ENCODE measurements at places on chromosomes 6 and 20.
A peak's percentile ranks its signal among the peaks of the same experiment; 100 is the strongest.

DNA sequence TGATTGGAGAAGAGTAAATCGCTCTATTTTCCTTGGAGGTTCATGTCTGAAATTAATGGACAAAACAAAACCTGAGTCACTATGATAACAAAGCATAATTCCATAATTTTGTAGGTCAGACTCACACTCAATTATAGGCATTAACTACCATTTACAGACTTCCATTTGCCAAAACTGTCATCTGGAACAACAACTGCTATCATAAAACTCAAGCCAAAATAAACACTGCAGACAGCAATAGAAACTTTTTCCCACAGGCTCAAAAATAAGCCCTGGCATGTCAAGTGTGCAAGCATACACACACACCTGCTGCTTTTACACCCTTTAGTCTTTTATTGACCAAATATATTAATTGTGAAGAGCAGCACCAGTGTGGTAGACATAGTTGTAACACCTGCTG is 7.1 kb downstream of the MRPS10 start:
- no peak for DNase-seq

- DNase-seq = no peak
Measured at GRCh38 chr20:5557123-5557522, 193.1 kb upstream of the SHLD1 start.

GRCh38 chr6:87670707-87671106 is 31.3 kb downstream of the AKIRIN2 start:
- DNase-seq = no peak

DNA sequence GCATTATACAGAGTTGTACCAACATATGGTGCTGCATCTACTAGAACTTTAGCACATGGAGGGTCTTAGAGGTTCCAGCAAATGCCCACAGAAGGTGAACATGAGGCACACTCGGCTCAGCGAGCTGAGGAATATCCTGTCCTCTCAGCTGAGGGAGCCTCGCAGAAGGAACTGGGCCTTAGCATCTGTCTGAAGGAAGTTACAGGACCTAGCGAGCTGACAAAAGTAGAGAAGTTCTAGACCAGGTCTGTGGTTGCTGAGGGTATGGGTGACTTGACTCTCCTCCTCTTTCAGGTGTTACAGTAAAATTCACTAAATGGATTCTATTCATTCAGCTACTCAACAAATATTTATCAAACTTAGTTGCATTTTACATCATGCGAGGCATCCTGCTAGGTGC is 157.2 kb downstream of the ZDHHC14 start:
- DNase-seq = no peak

GRCh38 chr20:62814060-62814708 is 2.7 kb upstream of the COL9A3 start:
- no peak for DNase-seq

- no peak for DNase-seq
Measured at GRCh38 chr6:38266921-38267354, 372.8 kb downstream of the BTBD9 start.

DNA sequence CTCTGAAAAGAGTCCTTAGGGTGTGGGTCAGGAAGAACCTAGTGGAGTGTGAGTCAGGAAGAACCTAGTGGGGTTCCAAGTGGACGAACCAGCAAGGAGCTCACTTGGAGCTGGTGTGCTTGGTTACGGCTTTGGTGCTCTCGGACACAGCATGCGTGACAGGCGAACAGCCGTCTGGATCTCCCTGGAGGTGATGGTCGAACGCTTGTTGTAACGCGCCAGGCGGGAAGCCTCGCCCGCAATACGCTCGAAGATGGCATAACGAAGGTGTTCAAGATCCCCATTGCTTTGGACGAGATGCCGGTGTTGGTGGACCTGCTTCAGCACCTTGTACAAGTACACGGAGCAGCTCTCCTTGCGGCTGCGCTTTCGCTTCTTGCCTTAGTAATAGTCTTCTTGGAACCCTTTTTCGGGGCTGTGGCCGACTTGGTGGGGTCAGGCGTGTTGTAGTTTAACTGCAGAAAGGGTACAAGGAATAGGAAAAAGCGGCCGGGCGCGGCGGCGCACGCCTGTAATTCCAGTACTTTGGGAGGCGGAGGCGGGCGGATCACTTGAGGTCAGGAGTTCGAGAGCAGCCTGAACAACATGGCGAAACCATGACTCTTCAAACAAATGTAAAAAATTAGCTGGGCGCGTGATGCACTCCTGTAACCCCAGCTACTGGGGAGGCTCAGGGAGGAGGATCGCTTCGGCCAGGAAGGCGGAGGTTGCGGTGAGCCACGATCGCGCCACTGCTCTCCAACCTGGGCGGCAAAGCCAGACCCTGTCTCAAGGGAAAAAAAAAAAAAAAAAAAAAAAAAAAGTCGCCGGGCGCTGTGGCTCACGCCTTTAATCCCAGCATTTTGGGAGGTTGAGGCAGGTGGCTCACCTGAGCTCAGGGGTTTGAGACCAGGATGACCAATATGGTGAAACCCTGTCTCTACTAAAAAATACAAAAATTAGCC is 48.0 kb downstream of the OR2B2 start:
- DNase-seq = peak; percentile 65

DNA sequence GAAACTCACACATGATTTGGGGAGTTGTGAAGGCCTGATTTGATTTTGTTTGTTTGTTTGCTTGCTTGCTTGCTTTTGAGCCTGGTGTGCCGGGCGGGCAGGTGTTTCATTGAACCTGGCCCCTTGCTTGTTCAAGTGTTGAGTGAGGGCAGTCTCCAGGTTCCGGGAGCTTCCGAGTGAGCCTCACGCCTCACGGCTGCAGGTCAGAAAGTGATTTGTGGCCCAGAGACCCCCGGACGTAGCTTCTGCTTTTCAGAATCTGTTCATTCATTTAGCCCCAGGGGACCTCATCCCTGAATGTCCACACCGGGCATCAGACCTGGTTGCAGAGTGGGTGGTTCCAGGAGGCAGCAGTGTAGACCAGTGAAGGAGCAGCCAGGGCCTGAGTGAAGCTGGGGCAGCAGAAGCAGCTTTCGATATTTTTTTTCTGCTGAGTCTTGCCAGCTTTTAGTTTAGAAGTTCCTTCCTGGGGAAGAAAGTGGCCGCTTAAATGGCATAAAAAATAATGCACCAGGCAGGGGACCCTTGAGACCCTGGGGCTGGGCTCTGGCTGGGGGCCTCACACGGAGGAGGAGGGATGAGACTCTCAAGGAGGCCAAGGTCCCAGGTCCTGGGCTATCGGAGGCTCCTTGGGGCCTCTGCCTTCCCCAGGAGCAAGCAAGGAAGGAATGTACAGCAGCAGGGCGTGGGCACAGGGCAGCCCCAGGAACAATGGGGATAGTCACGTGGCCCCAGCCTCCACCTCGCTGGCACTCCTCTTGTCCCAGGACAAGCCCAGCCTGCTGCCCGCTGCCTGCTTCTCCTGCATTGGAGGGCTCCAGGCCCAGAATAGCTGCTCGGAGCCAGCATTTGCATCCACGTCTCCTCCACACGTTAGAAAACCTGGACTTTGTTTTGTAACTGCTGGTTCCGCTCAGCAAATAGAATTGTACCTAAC is 89.2 kb upstream of the BHLHE23 start:
- peak; percentile 29 for DNase-seq

- DNase-seq = peak; percentile 54
Measured at GRCh38 chr20:61762167-61762710, 303.4 kb downstream of the TAF4 start.

DNA sequence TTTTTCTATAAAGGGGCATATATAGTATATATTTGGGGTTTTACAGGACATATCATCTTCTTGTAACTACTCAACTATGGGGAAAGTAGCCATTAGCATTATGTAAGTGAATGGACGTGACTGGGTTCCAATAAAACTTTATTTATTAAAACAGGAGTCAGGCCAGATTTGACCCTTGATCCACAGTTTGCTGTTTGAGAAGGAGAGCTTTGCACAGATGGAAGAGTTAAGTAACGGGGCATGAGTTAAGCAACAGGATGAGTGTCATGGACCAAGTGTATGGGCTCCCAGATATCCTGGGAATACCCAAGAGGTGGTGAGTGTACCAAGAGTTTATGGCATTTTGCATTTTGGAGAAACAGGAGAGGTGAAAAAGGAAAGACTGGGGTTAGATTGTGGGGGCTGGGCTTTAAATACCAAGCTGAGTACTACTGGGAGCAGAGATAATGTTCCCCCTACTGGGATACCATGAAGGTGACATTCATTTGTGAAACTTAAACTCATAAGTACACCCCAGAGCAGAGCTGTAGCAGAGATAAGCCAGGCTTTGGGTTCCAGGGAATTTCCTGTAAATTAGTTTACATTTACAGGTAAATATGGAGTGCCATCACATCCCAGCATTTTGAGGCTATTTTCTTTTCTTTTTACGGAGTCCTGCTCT is 18.5 kb upstream of the SCUBE3 start:
- DNase-seq = no peak

DNA sequence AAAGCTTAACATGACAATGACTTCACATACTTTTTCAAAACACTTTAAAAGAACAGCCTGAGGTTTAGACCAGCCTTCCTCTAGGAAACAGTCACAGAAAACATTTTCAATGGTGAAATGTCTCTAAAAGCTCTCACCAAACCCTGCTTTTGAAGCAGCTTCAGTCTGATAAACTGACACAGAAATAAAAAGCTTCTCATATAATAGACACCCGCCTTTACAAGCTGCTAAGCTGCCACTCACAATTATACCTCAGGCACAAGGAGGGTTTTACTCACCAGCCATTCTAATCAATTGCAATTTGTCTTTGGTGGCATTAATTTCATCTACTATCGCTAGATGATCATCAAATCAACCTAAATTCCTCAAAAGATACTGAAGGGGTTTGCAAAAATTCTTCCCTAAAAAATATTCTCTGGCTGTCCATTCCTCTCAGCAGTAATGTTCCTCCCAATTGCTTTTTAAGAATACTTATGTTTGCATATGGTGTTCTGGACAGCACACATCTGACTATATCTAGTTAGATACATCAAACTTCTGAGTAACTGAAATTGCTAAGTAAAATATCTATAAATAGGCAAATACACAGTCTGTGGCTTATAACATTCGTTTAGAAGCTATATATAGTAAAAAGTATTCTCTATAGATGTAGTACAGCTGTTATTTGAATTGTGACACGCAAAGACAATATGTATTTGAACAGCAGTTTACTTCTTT is 29.4 kb downstream of the KIF13A start:
- DNase-seq = no peak

GRCh38 chr6:24933868-24934401 is 1.8 kb downstream of the RIPOR2 start:
- no peak for DNase-seq

DNA sequence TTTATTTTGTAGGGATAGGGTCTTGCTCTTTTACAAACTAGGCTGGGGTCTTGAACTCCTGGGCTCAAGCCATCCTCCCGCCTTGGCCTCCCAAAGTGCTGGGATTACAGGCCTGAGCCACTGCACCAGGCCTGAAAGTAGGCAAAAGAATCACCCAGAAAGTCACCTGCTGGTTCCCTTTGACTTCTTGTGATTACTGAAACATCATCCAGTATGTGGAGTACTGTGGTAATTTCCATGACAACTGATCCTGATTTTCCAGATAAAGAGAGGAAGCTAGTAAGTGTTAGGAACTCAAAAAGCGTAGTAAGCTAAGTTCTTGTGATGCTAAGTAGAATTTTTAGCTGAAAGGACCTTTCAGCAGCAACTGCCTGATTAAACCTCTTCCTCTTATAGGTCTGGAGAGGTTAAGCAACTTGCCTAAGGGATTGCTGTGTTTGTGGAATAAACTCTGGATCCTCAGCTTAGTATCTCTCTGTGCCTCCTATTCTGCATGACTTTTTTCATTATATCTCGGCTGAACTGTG is 16.8 kb downstream of the RALY start:
- DNase-seq = no peak

DNA sequence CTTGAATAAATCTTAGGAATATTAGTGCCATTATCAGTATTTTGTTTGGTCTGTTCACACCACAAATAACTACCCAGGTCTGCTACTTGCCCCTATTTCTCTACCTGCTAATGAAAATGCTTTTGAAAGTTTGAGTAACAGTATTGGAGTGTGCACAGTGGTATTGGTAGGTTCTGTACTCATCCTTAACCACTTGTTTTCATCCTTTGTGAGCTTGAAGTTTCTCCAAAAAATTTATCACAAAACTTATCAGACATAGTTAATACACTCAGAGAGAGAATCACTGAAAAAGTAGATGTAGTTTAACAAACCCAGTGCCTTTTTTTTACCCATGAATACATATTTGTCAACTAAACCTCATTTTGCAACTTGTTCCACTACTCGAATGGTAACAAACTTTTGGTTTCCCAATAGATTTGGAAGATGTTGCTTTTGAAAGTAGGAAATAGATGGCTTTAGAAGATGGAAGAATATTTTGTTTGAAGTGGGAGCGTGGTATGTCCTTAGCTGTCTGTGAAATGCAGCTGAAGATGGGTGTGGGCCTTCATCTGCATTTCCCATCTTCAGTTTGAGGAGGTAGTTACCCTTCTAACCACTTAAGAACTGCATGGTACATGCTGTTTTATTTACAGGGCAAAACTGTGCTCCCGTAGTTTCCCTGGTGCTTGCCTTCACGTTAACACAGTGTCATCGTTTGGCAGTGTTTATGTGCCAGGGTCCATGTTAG is 9.0 kb downstream of the PTPN1 start:
- no peak for DNase-seq

- DNase-seq = no peak
Measured at GRCh38 chr6:140609956-140610355, 1235.5 kb upstream of the CITED2 start.

DNA sequence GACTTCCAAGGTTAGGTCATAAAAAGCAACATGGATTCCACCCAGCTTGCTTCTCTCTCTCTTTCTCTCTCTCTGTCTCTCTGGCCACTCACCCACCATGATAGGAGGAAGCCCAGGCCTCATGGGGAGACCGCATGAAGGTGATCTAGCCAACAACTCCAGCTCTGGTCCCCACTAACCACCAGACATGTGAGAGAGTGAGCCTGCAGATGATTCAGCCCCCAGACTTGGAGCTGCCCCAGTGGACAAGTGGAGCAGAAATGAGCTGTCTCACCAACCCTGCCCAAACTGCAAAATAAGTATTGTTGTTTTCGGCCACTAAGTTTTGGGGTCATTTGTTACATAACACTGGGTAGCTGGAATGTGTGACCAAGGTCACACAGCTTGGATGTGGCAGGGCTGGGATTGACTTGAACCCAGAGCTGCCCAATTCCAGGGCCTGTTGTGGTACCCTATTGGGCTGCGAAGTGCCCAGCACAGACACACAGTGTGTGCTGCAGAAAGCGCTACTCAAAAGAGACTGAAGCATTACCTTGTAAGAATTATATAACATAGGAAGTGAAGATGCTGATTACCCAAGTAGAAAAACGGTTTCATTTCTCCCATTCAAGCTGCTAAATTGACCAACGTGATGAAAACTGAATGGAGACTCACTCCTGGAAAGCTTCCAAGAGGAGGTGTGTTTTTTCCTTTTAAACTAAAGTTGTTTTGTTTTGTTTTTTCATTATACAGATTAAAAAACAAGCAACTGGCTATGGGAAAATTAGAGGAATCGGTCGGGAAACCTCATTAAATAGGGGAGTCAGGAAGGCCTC is 9.1 kb upstream of the TLDC2 start:
- no peak for DNase-seq

Measured in suprapubic skin (tissue), 4 donors.